Activated CD8-positive, alpha-beta memory T cell treated with anti-CD3 and anti-CD28 coated beads for 24 hours (primary cell): ENCODE measurements at places on chromosomes 12 and 14.

- peak; percentile 65 for DNase-seq
These were observed 45.0 kb downstream of the TRAFD1 start for GRCh38 chr12:112170376-112170775.

DNA sequence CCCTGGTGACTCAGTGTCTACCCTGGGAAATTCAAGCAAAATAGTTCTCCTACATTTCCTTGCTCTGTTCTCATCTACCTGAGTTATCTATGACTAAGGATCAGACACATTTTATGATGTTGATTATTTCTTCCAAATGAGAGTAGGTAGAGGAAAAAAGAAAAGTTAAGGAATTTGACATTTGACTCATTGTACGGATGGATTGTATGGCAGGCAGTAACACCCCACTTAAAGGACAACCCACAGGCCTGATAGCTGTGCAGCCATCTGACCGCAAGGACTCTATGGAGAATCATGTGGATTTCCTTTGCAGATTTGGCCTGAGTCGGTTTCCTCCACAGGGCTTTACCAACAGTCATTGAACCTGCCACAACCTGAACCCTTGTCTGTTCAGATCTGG lies 540.3 kb downstream of the BCL11B start:
- no peak for DNase-seq

GRCh38 chr12:106645074-106645421 lies 62.2 kb downstream of the RFX4 start:
- DNase-seq = no peak

- no peak for DNase-seq
These were observed 244.4 kb upstream of the FOXN3 start for GRCh38 chr14:89661392-89661791.

DNA sequence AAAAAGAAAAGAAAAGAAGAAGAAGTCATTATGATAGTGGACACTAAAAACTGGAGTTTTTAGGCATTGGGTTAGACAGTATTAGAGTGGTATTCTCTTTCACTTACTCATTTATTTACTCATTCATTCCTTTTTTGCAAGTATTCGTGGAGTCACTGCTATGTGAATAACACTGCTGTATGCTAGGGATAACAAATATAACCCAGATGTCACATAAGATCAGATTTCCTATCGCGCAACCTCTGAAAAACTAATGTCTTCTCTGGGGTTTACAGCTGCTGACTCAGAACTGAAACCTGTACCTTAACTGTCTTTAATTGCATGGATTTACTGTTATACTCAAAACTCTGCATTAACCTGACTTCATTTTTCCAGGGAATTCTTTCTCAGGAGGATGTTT lies 353.7 kb downstream of the LRIG3 start:
- DNase-seq = no peak

GRCh38 chr12:32944195-32944594 lies 47.6 kb upstream of the PKP2 start:
- no peak for DNase-seq

DNA sequence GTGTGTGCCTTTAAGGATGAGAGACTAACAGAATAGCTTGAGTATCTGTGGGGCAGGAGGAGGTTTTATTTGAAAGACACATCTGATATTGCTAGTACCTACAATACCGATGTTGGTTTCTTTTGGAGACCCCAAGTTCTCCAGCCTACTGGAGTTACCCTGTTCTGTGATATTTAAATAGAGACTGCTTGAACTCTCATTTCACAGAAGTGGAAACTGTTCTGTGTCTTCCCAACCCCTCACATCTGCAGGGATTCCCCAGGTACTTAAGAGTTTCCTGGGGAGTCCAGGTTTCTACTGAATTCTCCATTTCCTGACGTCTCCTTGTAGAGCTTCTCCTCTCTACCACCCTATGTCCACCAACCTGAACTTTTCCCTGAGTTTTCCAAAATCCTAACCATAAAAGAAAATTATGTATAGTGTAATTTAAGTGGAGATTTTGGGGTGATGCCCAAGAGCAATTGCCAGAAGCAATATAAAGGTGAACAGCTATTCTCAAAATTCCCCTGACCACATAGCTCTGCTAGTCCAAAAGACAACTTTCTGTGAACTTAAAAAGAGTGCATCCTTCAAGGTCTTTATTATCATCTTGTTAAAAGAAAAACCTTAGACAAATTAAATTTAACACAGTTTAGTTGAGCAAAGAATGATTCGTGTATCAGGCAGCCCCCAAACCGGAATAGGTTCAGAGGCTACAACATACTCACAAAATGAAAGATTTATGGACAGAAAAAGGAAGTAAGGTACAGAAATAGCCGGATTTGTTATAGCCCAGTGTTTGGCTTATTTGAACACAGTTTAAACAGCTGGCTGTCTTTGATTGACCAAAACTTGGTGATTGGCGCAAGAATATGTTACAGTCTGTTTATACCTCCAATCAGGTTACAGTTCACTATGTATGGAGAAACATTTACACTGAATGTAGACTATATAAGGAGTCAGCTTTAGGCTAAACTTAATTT lies 373.4 kb downstream of the NUAK1 start:
- no peak for DNase-seq

GRCh38 chr12:54146506-54147145 lies 42.2 kb downstream of the SMUG1 start:
- DNase-seq = no peak

GRCh38 chr12:46926526-46926925 lies 100.7 kb upstream of the SLC38A4 start:
- DNase-seq = no peak

DNA sequence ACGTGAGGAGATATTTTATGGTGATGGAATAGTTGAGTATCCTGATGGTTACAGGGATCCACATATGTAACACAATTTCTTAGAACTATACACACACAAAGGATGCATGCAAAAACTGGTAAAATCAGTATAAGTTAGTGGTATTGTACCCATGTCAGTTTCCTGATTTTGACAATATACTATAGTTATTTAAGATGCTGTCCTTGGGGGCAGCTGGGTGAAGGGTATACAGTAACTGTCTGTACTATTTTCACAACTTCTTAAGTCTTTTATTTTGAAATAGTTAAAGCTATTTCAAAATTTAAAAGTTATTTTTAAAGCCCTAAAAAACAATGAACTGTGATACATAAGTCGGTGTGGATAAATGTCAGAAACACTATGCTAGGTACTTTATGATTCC lies 24.5 kb upstream of the POLR3B start:
- DNase-seq = no peak

- DNase-seq = no peak
These were observed 9.4 kb downstream of the SETD1B start for GRCh38 chr12:121812921-121813896.

DNA sequence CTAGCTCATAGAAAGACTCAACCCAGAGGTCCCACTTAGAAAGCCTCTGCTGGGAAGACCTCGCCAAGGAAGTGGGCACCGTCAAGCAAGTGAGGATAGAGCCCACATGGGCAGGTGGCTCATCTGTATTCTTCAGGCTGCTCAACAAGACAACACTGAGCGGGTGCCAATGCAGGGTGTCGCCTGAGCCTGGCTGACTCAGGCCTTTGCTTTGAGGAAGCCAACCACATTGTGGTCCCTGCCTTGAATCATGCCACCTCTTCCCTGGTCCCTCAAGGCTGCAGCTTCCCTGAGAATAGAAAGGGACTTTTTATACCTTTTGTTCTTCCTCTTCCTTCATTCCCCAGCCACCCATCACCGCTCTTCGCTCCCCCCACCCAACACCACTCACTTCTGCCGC lies 2.1 kb upstream of the RNASE13 start:
- DNase-seq = no peak

DNA sequence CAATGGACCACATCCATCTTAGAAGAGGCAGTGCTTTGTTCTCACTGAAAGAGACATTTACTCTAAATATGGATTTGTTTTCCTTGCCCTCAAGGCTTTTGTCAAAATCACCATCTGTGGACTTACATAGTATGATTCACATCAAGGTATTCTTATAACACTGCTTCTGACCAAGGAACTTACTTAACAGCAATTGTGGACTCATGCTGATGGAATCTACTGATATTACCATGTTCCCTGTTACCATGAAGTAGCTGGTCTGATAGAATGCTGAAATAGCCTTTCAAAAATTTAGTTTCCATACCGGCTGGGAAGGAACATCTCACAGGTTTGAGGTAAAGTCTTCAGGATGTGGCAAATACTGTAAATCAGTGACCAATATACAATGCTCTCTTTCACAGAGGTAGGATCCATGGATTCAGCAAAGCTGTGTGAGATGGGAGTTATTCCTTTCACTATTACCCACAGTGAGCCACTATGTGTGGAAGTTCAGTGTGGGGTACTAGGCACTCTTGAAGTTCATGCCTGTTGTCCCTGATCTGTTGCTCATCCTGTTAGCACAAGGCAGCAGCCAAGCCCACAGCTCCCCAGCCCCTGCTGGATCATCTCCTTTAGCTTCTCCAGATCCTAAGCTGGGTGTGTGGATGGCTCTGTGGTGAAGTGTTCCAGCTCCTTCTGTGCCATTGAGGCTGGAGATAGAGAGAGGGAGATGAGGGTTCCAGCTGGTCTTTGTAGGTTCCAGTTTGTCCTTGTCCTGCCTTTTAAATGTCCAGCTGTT lies 126.4 kb downstream of the ATP23 start:
- DNase-seq = no peak

GRCh38 chr12:87930033-87930432 lies 99.2 kb downstream of the C12orf50 start:
- DNase-seq = no peak

- peak; percentile 62 for DNase-seq
These were observed 32.6 kb downstream of the PAPLN start for GRCh38 chr14:73269729-73270531.

- DNase-seq = no peak
These were observed 1.1 kb upstream of the TM9SF1 start for GRCh38 chr14:24196071-24197055.

DNA sequence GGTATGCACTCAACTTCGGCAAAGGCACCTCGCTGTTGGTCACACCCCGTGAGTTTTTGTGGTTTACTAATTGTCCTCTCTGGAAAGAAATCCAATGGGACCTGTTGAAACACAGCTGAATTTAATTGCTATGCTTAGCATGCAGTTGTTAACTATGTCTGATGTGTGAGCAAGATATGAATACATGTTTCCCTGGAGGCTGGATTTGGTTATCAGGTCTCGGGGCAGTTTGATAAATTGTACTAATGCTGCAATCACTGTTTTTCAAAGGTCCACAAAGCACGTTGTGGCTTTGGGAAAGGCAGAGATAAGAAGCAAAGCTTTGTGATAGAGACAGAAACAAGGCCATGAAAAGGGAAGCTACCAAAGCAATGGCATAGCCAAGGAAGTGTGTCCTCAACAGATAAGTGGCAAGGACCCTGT lies 91.3 kb downstream of the DAD1 start:
- DNase-seq = no peak

DNA sequence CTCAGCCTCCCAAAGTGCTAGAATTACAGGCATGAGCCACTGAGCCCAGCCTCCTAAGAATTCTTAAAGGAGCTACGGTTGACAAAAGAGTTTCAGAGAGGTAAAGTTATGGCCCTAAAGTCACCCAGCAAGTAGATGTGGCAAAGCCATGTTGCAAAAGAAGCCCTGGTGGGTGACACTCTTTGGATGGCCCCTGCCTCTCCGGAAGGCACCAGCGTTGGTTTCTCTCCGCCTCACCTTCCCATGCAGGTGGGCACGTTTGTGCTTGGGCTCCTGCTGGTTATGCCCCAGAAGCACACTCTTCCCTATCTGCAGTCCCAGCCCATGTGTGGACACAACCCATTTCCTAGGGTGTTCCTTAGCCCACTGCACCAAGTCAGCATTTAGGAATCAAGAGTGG lies 9.5 kb upstream of the SERPINA3 start:
- DNase-seq = no peak

DNA sequence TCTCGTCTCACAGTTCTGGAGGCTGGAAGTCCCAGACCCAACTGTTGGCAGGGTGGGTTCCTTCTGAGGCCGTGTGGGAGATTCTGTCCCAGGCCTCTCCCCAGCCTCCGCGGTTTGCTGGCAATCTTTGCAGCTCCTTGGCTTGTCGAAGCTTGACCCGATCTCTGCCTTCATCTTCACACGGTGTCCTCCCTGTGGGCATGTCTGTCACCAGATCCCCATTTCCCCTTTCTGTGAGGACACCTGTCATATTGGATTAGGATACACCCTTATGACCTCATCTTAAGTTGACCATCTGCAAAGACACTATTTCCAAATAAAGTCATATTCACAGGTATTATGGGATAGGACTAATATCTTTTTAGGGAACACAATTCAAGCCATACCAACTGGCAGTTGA lies 22.6 kb upstream of the LRP1-AS start:
- no peak for DNase-seq

DNA sequence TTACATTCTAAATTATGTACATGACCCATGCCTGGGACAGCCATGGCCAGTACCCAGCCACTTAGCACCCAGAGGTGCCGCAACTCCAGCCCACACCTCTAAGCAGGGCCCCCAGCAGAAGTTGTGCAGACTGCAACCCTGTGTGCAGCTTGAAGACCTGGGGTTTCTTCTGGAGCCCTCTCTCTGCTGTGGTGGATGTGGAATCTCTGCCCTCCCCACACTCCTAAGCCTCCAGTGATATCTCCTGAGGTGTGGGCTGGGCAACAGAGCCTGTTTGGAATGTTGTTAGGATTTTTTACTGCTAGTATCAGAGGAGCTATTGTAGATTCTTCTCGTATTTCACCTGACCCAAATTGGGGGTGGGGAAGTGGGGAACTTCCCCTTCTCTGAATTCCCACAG lies 59.4 kb upstream of the TUNAR start:
- DNase-seq = no peak

DNA sequence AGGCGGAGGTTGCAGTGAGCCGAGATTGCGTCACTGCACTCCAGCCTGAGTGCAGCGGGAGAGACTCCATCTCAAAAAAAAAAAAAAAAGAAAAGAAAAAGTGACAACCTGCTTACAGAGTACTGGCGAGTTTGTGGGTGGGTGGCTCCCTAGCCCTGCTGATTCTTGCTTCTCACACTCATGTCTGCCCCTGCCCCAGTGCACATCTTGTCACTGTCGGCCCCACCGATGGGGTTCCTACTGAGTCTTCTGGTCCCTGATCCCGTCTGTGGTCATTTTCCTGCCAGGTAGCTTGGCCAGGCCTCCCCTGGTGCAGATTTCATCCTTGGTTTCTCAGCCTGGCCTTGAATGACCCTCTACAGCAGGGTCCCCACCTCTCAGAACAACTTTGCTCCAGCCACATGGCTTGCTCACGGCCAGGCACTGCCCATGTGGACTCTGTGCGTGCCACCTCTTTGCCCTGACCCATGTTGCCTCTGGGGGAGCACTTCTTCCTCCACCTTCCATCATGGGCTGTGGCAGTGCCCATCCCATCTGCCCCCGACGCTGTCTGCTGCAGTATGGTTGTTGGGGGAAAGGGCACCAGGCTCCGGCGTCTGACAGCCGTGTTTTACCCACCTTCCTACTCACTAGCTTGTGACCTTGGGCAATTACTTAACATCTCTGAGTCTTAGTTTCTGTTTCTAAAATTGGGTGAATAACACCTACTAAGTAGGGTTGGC lies 2.1 kb upstream of the PTPN6 start:
- DNase-seq = peak; percentile 76

- no peak for DNase-seq
These were observed 32.4 kb downstream of the EPS8 start for GRCh38 chr12:15756822-15757221.

- no peak for DNase-seq
These were observed 61.0 kb downstream of the HECTD4 start for GRCh38 chr12:112321245-112321644.
